Coronary artery (tissue), 2 donors: ENCODE measurements at places on chromosomes 5 and 9.

DNA sequence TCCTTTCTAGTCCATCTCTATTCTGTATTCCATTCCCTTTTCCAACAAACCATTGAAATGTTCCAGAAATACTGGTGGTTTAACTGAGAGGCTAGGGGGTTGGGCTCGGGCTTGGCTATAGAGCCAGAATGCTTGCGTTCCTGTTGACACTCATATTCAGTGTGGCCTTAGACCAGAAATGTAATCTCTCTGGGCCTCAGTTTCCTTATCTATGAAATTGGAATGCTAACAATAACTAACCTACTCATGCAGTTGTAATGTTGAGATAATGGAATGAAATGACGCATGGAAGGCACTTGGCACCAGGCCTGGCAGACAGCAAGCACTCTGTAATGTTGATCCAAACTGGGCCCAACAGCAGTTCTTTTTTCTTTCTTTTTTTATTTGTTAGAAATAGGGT is 26.8 kb downstream of the JADE2 start:
- DNase-seq, result peak; percentile 95

DNA sequence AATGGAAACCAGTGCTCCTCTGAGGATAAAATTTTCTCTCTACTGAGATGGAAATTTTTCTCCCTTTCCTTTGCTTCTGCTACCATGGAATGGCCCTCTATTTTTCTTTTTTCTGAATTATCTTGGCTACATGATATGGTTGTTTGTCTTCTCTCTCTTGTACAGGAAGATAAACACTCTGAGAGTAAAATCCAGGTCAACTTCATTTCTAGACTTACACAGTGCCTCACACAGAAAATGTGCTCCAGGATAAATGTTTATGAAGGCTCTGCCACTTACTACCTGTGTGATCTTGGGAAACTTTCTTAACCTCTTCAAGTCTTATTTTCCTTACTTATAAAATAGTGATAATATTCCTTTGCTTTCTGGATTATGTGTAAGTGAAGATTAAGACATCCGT is 153.9 kb downstream of the PRELID2 start:
- no peak for DNase-seq

- no peak for DNase-seq
These were observed 39.3 kb downstream of the NTNG2 start for GRCh38 chr9:132201139-132201538.

DNA sequence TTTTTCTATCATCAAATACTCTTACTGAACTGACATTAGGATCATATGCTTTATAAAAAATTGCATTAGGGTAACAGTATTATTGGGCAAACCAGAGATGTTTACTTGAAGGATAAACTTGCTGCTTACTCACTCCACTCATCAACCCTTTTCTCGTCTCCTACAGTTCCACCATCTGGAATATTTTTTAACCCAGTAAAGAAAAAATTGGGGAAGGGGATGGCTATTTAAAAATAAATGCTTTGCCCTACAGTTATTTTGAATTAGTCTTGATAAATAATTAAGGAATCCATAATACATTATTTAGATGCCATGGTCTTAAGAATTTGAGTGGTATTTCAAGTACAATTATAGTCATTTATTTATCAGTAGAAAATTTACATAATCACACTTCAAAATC is 225.8 kb downstream of the MEF2C start:
- no peak for DNase-seq

DNA sequence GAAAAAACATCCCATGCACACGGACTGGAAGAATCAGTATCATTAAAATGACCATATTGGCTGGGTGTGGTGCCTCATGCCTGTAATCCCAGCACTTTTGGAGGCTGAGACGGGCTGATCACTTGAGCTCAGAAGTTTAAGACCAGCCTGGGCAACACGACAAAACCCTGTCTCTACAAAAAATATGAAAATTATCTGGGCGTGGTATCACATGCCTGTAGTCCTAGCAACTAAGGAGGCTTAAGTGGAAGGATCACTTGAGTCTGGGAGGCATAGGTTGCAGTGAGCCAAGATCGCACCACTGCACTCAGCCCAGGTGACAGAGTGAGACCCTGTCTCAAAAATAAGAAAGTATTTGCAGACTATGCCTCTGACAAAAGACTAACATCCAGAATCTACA is 68.4 kb downstream of the TTC39B start:
- no peak for DNase-seq

GRCh38 chr5:65101632-65102100 is 332.9 kb downstream of the CWC27 start:
- no peak for DNase-seq

GRCh38 chr9:136784249-136784996 is 6.7 kb upstream of the TMEM141 start:
- DNase-seq, result no peak

DNA sequence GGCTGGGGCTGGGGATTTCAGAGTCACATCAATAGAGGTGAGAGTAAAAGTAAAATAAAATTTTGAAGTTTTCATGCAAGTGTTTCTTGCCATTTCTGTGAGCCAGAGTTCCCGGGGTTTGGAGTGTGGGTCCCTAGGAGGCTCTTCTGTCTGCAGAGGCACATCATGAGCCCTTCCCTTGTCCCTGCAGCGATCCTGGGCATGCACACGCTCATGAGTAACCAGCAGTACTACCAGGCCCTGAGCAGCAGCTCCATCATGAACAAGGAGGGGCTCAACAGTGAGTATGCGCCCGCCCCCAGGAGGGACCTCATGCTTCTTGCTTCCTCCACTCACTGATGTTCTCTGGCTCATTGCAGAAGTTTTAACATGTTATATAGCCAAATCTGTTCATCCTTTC is 61.1 kb downstream of the TMOD1 start:
- DNase-seq, result peak; percentile 69
